ENCODE measurements at places on chromosomes 13 and 19.

GRCh38 chr13:45896285-45896684 lies 44.7 kb upstream of the SIAH3 start:
- DNase-seq, result no peak

DNA sequence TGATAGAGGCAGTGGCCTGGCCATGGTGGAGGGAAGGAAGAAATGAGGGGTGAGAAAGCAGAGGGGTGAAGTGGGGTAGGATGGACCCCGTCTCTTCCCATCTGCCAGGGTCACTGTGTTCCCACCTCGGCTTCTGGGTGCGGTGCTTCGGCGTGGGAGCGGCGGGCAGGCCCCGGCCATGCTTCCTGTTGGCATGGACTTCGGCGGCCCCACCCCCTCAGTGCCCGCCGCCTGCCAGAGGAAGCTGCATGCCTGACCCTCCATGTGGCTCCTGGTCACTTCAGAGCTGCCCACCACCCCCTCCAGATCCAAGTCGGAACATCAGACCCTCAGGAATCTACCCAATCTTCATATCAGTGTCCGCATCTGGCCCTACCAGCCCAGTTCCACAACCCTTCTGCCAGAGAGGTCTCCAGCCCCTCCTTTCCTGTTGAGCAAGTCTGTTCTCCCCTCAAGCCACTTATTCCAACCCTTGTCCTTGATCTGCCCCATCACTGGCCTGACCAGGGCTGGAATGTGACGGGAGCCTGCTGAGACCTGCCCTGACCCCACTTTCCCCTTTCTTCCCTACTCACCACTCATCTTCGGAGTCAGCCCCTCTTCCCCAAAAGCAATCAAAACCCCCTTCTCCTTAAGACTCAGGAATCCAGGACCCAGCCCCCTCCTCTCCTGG lies 1.5 kb downstream of the KCNN4 start:
- DNase-seq, result no peak

DNA sequence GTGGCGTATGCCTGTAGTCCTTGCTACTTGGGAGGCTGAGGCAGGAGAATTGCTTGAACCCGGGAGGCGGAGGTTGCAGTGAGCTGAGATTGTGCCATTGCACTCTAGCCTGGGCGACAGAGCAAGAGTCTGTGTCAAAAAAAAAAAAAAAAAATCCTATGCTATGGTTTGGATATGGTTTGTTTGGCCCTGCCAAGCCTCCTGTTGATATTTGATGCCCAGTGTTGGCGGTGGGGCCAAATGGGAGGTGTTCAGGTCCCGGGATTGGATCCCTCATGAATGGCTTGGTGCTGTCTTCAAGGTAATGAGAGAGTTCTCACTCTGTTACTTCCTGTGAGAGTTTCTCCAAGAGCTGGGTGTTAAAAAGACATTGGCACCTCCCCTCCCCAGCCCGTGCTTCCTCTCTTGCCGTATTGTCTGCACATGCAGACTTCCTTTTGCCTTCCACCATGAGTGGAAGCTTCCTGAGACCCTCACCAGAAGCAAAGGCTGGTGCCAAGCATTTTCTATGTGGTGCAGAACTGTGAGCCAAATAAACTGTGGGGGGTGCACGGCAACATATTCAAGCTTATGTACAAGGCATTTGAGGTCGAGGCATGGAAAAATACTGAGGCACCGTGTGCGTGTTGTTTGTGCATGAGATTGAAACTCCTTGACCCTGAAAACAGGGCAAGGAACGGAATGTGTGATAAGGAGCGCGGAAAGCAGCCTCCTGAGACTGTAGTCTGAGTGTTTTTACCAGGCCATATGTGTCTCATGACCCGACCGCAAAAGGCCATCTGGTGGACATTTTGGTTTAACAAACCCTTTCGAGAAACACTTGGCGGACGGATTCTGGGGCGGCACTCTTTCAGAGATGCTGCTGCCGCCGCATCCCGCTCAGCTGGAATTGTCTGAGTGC lies 7.3 kb downstream of the SIGLEC9 start:
- no peak for DNase-seq

DNA sequence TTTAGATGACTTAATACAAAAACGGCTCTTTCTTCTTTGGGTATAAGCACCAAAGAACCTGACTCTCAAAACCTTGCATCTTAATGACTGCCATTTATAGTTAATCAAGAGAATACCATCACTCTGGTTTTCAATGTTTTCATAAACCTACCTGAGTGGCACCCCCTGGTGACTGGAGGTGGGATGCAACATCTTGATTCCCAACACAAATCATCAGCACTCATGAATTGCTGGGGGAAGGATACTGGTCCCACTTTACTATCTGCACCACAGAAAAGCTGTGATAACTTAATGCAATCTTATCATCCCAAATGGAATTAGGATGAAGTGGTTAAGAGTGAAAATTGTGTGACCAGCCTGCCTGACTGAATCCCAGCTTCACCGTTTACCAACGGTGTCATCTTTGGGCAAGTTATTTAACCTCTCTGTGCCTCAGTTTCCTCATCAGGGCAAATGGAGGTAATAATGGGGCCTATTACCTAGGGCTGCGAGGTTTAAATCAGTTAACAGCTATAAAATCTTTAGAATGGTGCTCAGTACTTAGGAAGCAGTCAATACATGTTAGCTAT lies 366.4 kb downstream of the KLF12 start:
- DNase-seq, result no peak

DNA sequence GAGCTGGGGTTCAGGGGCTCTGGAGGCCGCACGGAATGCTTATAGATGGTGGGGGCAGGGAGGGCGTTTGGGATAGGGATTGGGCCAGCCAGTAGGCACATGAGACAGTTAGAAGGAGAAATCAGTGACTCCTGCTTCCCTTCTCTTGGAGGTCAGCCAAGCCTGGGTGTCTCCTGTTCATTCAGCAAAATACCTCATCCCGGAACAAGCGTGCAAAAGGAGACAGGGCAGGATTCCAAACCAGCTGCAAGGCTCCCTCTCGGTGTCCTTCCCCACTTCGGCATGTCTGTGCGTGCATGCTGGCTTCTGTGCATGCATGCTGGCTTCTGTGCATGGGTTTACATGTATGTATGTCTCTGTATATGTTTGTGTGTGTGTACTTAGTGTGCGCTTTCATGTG lies 37.3 kb upstream of the PEPD start:
- no peak for DNase-seq

Measured in AG09309 (cell line).